ENCODE measurements at places on chromosomes 4 and X. TPM values are rescaled to one million over a fixed set of nuclear protein-coding genes. Genes with fewer than 3 reads are reported as not detected.

Gene FGA
- total RNA-seq, result not detected

Gene PDZD11
- total RNA-seq, result 30.2 TPM

GRCh38 chr4:55017406-55017805 is 108.0 kb downstream of the KDR start:
- DNase-seq, result no peak

Gene LONRF3
- 0.10 TPM for total RNA-seq

Gene SMPX
- 0.70 TPM for total RNA-seq

GRCh38 chrX:149845385-149845784 is 35.6 kb upstream of the MAGEA8 start:
- no peak for DNase-seq

Measured in GM23338 (cell line).